ENCODE measurements at places on chromosomes 6 and 20. TPM values are rescaled to one million over a fixed set of nuclear protein-coding genes. Genes with fewer than 3 reads are reported as not detected.

FNDC11 gene
- 0.13 TPM for total RNA-seq

FKBP5 gene
- 212 TPM for total RNA-seq

SLC24A3 gene
- total RNA-seq: 16.9 TPM

CHMP4B gene
- 85.2 TPM for total RNA-seq

ACTL10 gene
- 0.93 TPM for total RNA-seq

RNF39 gene
- not detected for total RNA-seq

CLPSL2 gene
- total RNA-seq: not detected

KCNB1 gene
- total RNA-seq: 43.0 TPM

TSHZ2 gene
- total RNA-seq: 60.5 TPM

METTL24 gene
- total RNA-seq: 1.2 TPM

DNMT3B gene
- total RNA-seq: 0.39 TPM

SLC22A7 gene
- total RNA-seq: not detected

ADGRB3 gene
- total RNA-seq: 0.74 TPM

RARS2 gene
- 38.5 TPM for total RNA-seq

MEP1A gene
- total RNA-seq: 0.35 TPM

GRCh38 chr20:63734946-63735858 lies 1.3 kb upstream of the LIME1 start:
- no peak for DNase-seq

DNA sequence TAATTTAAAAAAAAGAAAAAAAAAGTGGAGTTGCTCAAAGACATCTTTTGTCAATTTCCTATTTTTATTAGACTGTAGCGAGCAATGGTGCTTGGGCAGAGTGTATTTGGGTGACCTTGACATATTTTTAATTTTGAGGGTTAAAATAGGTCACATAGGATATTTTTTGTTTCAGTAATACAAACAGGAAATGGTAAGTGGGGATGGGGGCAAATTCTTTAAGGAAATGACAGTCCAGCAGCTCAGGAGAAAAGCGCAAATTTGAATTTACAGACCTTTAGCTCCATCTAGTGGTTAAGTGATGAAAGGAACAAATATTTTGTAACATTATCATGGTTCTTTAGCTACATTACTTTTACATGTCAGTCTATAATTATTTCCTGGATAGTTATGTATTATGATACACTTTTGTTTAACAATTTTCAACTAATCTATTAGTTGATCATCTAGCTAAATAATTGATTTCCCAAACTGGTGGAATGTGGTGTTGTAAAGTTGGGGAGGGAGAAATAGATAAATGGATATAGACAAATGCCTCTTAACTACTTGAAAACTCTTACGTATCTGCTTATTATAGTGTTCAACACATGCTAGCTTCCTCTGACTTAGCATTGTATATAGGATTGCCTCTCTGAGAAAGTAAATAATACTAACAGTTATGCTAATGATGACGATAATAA lies 10.0 kb downstream of the CITED2 start:
- DNase-seq: no peak

GRCh38 chr20:62481425-62482145 lies 5.8 kb upstream of the GATA5 start:
- no peak for DNase-seq

GRCh38 chr20:57211406-57211805 lies 55.0 kb downstream of the BMP7 start:
- no peak for DNase-seq

- no peak for DNase-seq
These were observed at the start of gene CD109 for GRCh38 chr6:73695619-73696421. Gene CD109 (plus strand): TSS chr6:73696203. CDS start chr6:73696216, 13 bp downstream.

DNA sequence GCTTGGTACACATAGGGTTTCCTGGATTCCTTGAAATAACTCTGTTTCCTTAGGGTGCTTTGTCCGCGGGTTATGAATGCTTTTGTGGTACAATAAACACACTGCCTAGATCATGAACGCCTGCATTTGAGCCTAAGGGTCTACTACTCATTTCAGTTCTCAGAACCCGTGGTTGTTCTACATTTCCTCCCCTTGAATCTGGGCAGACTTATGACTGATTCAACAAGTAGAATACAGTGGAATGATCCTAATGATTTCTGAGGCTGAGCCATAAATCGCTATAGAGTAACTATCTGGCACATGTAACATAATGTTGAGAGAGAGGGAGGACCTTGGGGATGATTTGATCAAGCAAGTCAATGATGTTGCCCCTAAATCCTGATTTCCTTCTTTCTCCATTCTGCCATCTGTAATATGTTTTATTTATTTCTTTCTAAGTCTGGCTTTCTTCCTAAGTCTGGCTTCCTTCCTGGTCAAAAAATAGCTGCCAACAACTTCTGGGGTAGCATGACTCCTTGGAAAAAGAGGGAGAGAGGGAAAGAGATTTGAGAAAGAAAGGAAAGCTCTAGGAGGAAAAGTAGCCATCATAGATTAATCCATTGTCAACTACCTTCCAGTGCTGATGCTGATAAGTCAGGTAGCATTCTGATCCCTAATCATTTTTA lies 23.0 kb downstream of the ABRACL start:
- no peak for DNase-seq

- no peak for DNase-seq
These were observed 20.8 kb downstream of the RALGAPA2 start for GRCh38 chr20:20691477-20692235.

DNA sequence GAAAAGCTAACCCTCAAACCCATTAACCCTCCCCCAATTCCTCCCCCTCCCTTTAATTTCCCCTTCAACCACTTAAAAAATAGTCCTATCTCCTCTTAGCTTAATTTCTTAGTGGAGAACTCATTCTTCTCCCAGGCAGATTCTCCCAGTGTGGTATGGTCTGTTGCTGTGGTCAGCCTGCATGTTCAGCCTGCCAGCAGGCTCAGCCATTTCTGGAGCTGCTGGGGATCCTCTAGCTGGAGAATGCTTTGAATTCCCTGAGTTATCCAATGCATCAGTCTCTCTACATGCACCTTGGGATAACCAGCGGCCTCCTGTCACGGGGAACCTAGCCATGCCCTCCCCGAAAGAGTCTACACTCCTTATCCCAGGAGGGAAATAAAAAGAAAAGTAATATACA lies 375.4 kb upstream of the RSPO3 start:
- no peak for DNase-seq

GRCh38 chr20:4135385-4136077 lies 120.2 kb upstream of the RNF24 start:
- DNase-seq: peak; percentile 37

DNA sequence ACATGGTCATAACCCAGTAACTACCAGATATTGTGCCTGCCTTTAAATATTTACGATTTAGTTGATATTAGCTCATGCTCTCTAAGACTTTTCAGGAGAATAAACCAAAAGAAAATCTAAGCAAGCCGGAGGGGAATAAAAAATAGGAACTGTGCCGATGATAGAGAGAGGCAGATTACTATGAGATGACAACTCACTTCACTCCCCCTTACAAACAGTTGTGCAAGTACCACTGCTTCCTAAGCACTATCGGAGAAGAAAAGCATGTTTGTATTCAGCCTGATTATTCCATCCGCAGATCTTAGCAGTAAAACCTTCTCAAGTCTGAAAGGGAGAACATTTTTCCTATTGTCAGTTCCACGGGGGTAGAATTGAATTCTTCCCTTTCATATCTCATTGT lies 294.4 kb downstream of the KCNQ5 start:
- DNase-seq: no peak

DNA sequence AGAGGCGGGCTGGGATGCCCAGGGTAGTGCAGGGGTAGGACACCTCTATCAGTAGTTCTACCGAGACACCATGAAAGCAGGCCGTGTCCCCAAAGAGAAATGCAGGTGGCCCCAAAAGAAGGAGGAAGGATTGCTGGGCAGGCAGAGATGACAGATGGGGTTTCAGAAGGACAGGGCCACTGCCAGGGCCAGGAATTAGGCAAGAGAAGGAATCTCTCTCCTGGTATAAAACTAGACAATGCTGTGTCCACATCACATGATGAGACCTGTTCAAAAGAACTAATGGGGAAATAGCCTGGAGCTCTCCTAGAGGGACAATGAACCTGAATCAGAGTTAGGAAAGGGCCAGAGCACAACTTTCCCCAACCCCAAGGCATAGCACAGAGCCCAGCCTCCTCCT lies 21.6 kb upstream of the VSX1 start:
- DNase-seq: no peak

DNA sequence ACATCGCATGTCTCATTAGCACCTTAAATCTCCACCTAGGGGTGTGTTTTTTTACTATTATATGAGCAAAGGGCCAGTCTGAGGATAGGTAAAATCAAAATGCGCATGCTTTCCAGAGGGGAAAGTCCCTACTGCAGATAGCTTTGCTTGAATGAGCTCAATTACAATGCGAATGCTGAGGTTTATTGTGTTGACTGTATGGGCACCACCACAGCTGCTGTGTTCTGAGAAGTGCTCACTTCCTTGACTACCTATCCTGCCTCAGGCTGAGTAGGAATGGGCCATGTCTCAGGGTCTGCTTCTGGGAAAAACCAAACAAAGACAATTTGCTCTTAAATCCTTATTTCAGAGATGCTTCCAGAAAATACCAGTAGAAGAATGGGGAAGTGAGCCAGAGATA lies 36.6 kb downstream of the MOCS1 start:
- DNase-seq: no peak

GRCh38 chr6:137365707-137366437 lies 128.3 kb downstream of the OLIG3 start:
- no peak for DNase-seq

GRCh38 chr6:36139991-36140710 lies 9.8 kb downstream of the MAPK13 start:
- peak; percentile 64 for DNase-seq

Measured in mesenteric fat pad (tissue), 1 donor.